ENCODE measurements at places on chromosomes 2 and 18.
A peak's percentile ranks its signal among the peaks of the same experiment; 100 is the strongest.

DNA sequence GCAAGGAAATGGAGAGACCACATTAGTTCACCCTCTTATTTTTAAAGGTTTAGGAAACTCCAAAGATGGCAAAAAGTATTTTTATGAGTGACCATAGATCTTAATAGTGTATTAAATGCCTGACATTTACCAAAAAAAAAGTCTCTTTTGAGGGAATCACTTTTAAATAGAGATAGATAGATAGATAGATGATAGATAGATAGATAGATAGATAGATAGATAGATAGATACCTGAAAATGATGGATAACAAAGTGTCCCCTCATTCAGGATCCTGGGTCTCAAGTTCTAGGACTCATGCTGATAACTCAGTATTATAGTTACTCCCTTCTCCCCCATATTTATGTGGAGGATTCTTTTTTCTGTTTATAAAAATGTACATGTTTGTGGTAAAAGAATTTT lies 52.8 kb downstream of the FARP2 start:
- no peak for DNase-seq

- DNase-seq: no peak
Observed at GRCh38 chr2:11534071-11534745, 363 bp downstream of the GREB1 start.

DNA sequence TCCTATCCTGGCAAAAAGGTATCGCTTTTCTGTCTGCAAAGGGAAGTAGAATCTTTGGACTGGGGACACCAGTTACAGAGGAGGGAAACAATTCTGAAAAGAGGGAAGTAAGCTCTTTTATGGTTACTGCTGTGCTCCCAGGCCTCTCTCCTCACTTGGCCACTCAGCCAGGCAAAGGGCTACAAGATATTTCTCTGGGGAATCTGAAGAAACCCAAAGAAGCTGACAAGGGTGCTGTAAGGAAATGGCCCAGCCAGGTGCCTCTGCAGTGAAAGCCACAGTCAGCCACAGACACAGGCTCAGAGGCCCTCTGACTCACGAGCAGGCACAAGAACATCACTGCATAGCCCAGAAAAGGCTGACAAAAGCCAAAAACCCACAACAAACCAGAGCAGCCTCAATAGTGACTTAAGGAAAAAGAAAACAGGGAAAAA lies 5.8 kb downstream of the HDLBP start:
- peak; percentile 35 for DNase-seq

- DNase-seq: no peak
Observed at GRCh38 chr2:215626812-215627281, 191.0 kb upstream of the FN1 start.

DNA sequence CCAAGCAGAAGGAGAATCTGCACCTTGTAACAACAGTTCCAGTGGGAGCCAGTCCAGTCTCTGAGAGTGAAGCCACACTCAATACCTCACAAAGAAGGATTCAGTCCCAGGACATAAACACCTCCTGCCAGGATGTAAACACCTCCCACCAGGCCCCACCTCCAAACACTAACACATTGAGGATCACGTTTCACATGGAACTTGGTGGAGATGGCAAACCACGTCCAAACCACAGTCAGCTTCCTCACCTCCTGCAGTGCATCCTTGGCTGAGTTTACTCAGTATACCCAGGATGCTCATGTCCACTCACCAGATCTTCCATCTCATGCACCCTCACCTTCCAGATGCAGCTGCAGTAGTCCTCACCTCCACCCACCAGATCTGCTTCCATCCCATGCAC lies 37.8 kb upstream of the TMEM18 start:
- no peak for DNase-seq

GRCh38 chr2:191907545-191907944 lies 60.7 kb upstream of the CAVIN2 start:
- no peak for DNase-seq

- no peak for DNase-seq
Observed at GRCh38 chr2:141316606-141317005, 814.2 kb downstream of the LRP1B start.

DNA sequence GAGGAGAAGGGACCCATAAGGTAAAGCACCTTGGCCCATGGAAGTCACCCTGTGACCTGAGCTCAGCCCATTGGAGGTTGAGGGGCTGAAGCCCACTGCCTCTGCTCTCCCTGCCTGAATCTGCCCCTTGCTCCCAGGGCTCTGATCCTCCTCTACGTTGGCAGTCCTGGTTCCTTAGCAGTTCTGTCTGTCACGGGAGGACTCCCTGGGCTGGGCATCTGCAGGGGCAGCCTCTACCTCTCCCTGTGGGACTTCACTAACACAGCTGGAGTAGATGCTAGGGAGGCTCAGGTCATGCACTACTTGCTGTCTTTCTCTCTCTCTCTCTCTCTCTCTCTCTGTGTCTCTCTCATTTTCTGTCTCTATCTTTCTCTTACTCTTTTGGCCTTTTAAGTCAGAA lies 8.7 kb downstream of the GYPC start:
- no peak for DNase-seq

GRCh38 chr2:11616851-11617415 lies 53.1 kb downstream of the NTSR2 start:
- DNase-seq: no peak

DNA sequence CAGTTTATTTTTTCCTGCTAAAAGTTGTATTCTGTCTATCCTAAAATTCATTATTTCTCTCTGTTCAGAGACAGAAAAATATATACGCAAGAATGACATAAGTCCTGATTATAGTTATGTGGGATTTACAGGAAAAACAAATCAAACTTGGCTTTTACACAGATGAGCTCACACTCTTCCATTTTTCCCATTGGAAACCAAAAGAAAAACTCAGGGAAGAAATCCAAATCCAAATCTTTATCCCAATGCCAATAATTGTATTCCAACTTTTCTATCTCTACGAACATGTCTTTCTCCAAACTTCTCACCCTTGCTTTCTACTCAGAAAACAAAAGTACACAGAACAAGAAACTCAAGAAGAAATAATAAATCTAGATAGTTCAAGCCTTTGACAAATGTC lies 249.1 kb upstream of the TMEFF2 start:
- no peak for DNase-seq

DNA sequence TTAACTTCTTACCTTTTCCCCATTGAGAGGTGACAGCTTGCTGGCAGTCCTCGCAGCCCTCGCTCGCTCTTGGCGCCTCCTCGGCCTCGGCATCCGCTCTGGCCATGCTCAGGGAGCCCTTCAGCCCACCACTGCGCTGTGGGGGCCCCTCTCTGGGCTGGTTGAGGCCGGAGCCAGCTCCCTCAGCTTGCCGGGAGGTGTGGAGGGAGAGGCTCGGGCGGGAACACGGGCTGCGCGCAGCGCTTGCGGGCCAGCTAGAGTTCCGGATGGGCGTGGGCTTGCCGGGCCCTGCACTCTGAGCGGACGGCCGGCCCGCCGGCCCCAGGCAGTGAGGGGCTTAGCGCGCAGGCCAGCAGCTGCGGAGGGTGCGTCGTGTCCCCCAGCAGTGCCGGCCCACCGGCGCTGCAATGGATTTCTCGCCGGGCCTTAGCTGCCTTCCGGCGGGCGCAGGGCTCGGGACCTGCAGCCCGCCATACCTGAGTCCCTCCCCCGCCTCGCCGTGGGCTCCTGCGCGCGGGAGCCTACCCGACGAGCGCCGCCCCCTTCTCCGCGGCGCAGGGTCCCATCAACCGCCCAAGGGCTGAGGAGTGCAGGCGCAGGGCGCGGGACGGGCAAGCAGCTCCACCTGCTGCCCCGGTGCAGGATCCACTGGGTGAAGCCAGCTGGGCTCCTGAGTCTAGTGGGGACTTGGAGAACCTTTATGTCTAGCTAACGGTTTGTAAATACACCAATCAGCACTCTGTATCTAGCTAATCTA lies 335.0 kb downstream of the CBLN2 start:
- DNase-seq: no peak

- peak; percentile 55 for DNase-seq
Observed at GRCh38 chr2:73285159-73285739, 971 bp upstream of the FBXO41 start.

- no peak for DNase-seq
Observed at GRCh38 chr2:97708048-97708380, 5.4 kb upstream of the ZAP70 start.

DNA sequence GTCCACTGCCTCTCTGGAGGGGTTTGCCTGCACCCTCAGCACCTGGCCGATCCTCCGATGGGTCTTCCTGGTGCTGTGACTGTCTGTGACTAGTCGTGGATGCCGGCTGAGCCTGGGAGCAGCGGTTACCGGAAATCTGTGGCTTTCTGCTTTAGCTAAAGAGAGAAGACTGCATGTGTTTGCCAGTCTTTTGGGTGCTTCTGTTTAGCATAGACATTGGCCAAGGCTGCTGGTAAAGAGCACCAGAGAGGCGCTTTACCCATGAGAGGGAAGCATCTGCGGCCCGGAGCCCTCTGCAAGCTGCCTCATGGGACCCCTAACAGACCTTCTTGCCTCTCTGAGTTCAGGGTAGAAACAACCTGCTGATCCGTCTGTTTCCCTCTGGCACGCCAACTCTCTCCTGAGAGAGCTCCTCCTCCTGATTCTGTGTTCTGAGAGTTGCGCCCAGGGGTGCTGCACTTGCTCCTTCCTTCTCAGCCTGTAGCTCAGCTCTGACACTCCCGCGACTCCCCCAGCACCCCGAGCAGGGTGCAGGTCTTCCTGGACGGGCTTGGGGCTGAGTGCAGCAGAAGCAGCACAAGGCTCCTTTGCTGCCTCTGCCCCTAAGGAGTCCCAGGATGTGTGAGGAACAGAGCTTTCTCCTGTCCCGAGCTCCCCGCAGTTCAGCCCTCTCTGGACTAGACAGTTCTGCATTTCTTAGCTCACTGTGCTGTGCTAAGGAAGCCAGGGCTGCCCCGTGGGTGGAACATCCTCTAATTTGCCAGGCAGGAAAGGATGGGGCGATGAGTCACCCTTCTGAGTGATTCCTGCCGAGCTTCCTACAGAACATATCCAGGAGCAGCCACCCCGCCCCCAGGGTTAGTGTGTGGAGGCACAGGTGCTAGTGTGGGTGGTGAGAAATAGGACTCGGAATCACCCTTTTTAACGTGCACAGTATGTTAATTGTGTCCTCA lies 203.2 kb downstream of the SH3RF3 start:
- DNase-seq: no peak

DNA sequence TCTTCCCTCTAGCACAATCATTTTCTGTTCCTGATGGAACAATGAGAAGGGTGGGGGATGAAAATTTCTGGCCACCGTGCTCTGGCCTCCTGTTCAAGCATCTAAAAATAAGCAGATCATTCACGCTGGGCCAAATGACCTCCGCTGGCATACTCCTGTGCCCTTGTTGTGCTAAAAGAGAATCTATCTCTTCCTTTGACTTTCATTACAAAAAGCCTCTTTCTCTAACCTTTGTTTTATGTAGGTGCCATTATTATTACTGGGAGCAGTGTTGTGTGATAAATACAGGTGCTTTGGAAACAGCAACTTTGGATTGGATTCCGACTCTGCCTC lies 44.6 kb upstream of the B3GNT2 start:
- DNase-seq: no peak

DNA sequence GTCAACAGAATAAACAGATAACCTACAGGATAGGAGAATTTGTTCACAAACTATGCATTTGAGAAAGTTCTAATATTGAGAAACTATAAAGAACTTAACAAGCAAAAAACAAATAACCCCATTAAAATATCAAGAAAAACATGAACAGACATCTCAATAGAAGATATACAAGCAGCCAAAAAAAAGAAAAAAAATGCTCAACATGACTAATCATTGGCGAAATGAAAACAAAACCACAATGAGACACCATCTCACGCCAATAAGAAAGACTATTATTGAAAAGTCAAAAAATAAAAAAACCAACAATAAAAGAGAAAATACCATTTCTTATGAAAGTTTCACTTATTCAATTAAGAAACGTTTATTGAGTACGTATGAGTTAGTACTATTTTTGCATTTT lies 800.5 kb downstream of the CBLN2 start:
- DNase-seq: no peak

DNA sequence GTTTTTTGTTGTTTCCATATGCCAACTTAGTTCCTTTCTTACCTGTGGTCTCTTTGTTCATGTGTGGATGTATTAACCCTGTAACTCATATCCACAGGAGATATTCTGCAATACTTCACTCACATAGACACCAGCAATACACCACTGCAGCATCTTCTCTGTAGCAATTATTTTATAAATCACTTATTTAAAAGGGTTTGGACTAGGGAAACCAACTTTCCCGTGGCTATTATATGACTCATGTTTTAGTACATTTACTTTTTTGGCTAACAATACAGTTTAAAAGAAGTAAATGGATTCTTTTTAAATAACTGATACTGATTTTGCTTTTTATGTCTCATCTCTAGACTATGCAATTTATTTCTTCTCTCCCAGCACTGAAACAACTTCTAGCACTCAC lies 488.9 kb downstream of the MBD2 start:
- no peak for DNase-seq

DNA sequence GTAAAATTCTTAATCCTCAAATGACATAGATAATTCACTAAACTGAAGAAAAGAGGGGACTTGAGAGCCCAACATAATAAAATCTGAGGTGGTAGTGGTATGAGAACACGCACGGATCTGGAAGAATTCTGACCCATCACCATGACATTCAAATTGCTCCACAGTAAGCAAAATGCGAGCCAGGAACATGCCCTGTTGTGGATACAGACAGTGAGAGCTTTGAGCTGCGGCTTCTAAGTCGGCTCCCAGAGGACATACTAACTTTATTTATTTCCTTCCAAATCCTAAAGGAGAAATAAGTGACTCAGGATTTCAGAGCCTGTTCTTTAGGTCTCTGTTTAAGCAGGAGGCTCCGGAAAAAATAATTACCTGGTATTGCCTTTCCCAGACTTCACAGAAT lies 143.4 kb upstream of the SMAD7 start:
- DNase-seq: no peak

- DNase-seq: no peak
Observed at GRCh38 chr2:237866101-237866621, 6.7 kb downstream of the RAMP1 start.

GRCh38 chr18:26864658-26865057 lies 849 bp downstream of the AQP4 start:
- DNase-seq: no peak

DNA sequence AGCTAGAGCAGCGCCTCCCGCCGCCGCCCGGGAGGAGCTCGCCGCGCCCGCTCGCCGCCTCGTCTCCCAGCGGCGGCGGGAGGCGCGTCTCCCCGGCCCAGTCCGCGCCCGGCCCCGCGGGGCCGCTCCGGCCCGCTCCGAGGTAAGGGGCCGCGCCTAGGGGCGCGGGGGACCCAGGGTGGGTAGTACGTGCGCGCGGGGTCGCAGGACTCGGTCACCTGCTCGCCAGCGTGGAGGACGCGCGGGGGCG lies 259 bp downstream of the NPAS2 start:
- no peak for DNase-seq

- DNase-seq: no peak
Observed at GRCh38 chr2:46387886-46388515, 90.8 kb downstream of the EPAS1 start.

- no peak for DNase-seq
Observed at GRCh38 chr2:53750041-53750768, 17.4 kb upstream of the CHAC2 start.

All from memory B cell (primary cell).